SIG-M5 (cell line): ENCODE measurements at places on chromosomes 2 and 18.

DNA sequence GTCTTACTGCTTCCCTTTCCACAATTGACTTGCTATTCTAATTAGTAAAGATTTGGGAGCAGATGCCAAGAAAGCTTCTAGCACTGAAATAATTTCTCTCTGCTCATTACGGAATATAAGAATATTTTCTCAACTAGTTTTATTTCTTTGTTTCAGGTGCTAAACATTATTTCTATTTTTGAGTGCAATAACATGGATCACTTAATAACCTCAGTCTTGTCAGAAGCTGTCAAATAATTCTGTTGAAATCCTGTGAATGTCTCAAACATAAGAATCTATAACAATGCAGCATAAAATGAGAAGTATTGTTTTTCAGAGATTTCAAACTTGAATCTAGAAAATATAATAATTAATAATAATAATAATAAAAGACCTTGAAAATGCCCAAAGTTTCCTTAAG lies 1221.0 kb downstream of the DSC3 start:
- no peak for DNase-seq

- DNase-seq = no peak
Observed at GRCh38 chr2:176556373-176556772, 287.1 kb downstream of the MTX2 start.

GRCh38 chr2:217886720-217887309 lies 116.0 kb downstream of the TNS1 start:
- DNase-seq = peak; percentile 13

- no peak for DNase-seq
Observed at GRCh38 chr18:79644666-79645057, 34.9 kb upstream of the CTDP1 start.

DNA sequence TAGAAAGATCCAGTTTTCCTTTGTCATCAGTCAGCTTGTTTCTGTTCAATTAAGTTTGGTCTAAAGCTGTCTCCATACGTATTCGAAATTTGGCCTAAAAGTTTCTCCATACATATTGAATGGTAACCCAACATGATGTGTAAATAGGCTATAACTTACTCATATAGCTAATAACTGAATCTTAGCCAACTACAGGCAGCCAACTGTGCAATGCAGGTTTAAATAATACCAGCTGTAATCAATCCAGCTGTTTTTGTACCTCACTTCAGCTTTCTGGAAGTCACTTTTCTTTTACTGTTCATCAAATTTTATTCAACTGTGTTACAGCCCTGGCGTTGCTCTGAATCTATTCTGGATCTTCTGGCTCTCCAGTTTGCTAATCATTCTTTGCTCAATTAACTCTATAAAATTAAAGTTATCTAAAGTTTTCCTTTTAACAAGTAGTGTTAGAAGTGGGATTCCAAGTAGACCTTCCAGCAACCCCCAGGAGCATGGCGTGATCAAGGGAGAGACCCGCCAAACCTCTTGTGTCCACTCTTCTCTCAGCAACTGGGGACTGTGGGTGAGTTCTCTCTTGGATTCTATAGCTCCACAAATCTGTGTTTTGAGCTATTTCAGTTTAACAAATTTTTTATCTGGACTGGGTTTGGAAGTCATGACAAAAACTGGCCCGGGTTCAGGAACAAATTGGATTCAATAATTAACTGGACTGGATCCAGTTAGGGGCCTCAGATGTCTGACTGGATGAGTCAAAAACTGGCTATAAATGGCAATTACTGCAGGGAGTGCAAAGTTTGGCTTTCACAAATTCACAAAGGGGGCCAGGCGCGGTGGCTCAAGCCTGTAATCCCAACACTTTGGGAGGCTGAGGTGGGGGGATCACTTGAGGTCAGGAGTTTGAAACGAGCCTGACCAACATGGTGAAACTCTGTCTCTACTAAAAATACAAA lies 329.7 kb upstream of the ST6GAL2 start:
- DNase-seq = no peak

DNA sequence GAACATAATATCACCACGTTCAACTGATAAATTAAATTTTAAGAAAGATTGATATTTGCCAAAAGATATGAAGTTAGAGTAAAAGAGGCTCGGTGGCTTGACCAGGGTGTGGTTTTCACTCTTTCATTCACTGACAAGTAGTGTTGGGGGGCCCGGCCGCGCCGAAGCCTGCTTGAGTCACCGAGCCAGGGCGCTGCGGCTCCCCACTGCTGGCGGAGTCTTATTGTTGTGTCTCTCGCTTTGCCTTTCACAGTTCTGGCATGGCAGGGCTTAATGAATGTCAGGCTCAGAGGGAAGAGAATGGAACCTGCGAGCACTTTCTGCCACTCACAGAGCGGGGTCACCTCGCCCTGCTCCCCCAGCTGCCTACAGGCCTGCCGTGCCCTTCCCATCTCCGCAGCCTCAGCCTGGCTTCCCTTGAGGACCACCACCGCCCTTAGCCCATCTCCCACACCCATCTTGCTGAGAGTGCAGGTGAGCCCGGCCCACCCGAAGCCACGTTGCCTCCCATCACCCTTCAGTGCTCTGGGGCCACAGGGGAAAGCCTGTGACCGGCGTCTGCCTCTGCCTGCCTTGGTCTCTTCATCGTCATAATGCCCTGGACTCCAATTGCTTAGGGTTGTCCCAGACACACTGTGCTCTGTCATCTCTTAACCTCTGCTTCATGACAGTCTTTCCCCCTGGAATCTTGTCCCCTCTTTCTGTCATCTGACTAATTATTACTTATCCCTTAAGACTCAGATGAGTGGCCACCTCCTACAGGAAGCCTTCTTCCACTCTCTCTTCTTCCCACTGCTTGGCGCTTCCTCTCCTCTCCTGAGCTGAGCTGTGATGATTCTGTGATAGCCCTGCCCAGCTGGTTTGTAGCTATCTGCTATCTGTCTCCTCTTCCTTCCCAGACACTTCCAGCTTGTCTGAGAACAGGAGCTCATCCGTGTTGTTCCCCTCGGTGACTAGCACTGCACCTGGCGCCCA lies 142.5 kb downstream of the FAM210A start:
- DNase-seq = no peak

- no peak for DNase-seq
Observed at GRCh38 chr2:8551622-8552074, 130.2 kb upstream of the ID2 start.

DNA sequence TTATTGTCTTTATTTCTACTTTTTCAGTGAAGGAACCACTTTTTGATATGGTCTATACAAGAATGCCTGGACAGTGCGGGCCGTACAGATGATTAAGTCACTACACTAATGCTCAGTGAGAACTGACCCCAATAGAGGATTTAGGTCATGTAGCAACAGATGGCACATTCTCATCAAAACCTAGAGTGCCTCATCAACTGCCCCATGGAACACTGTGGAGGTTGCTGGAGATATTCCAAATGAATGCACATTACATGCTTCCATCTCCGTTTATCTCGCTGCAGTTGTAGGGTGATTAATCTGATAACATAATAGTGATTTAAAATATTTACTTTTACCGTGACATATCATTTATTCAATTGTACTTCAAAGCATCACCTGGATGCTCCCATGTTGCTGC lies 41.8 kb upstream of the COPS8 start:
- DNase-seq = no peak

DNA sequence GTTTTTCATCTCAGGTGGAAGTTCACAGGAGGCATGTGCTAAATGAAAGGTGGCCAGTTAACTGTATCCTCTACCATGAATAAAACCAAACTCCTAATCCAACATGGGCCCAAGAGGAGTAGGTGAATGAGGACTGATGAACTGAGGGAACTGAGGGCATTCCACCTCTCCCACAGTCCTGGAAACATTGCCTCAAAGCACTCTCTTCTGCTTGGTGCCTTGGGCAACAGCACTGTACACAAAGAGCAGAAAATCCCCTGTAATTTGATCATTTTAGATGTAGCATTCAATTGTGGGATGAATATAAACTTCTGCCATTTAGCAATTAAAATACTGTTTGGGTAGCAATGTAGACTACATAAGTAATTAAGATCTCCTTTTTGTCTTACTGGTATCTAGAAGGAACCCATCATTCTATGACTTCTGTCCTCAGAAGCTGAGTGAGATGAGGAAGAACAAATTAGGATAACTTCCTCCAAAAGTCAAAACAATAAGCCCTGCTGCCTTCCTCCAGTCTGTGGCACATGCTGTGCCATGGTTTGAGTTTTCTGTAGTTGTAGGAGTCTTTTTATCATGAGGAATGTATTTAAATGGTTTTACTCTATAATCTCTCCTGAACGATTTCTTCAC lies 86.7 kb upstream of the ZEB2 start:
- DNase-seq = no peak

- DNase-seq = no peak
Observed at GRCh38 chr2:50863218-50863617, 168.7 kb downstream of the NRXN1 start.

- DNase-seq = no peak
Observed at GRCh38 chr18:11884396-11885030, 23.6 kb downstream of the MPPE1 start.

GRCh38 chr2:159758239-159758638 lies 39.8 kb downstream of the CD302 start:
- no peak for DNase-seq
